Aorta (tissue), 5 donors: ENCODE measurements at places on chromosomes 13 and 19.

DNA sequence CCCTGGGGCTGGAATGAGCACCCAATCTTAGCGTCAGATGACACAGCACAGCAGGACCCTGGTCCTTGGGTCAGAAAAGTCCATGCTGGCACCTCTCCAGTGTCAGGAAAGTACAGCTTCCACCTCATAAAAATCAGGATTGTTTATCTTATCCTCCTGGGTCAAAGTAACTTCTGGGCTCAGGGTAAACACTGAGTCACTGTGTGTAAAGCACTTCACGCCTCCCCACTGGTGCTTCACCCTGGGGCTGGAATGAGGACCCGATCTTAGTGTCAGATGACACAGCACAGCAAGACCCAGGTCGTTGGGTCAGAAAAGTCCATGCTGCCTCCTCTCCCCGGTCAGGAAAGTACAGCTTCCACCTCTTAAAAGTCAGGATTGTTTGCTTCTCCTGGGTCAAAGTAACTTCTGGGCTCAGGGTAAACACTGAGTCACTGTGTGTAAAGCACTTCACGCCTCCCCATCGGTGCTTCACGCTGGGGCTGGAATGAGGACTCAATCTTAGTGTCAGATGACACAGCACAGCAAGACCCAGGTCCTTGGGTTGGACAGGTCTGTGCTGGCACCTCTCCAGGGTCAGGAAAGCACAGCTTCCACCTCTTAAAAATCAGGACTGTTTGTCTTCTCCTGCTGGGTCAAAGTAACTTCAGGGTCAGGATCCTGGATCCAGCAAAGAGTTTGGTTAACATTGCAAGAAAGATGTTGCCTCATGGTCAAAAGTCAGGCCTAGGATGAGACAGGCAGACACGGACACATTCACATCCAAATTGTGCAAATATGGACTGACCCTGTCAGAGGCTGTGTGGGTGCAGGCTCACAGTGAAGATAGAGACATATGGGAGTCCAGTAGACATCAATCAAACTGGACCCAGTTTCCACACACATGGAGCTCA is 39.2 kb upstream of the CYP2A7 start:
- DNase-seq, result no peak

GRCh38 chr13:99075268-99076191 is 97.7 kb upstream of the DOCK9 start:
- DNase-seq, result no peak

- no peak for DNase-seq
Measured at GRCh38 chr13:35448465-35448864, 28.0 kb downstream of the MAB21L1 start.

GRCh38 chr19:12694641-12695040 is 1.8 kb downstream of the FBXW9 start:
- DNase-seq, result no peak
